ENCODE measurements at places on chromosomes 2 and 18. TPM values are rescaled to one million over a fixed set of nuclear protein-coding genes. Genes with fewer than 3 reads are reported as not detected.

The CPLX4 gene
- total RNA-seq = not detected

The PSMA8 gene
- not detected for total RNA-seq

The CSRNP3 gene
- 3.1 TPM for total RNA-seq

The LOXHD1 gene
- not detected for total RNA-seq

The PLCD4 gene
- total RNA-seq = 4.0 TPM

The MARCO gene
- not detected for total RNA-seq

The CFAP65 gene
- total RNA-seq = not detected

The GPR35 gene
- total RNA-seq = 0.19 TPM

The VAMP8 gene
- 1.7 TPM for total RNA-seq

The AQP12B gene
- total RNA-seq = not detected

The CYP27C1 gene
- not detected for total RNA-seq

The PTPRN gene
- total RNA-seq = 0.25 TPM

The ICOS gene
- total RNA-seq = not detected

The IL1RL1 gene
- 1.1 TPM for total RNA-seq

The PPM1G gene
- total RNA-seq = 76.8 TPM

The TMEM17 gene
- 2.2 TPM for total RNA-seq

The GTF3C2 gene
- 21.0 TPM for total RNA-seq

The REG1B gene
- not detected for total RNA-seq

The SP5 gene
- total RNA-seq = not detected

The SH3RF3 gene
- total RNA-seq = 6.3 TPM

The THSD7B gene
- 0.40 TPM for total RNA-seq

The CBLN2 gene
- not detected for total RNA-seq

The SLC5A7 gene
- total RNA-seq = not detected

The GPAT2 gene
- 5.8 TPM for total RNA-seq

The GKN1 gene
- total RNA-seq = not detected

The C2orf80 gene
- total RNA-seq = not detected

The TCF23 gene
- total RNA-seq = not detected

The MSH2 gene
- 17.7 TPM for total RNA-seq

The GREB1 gene
- total RNA-seq = 0.12 TPM
